ENCODE measurements at places on chromosomes 3 and 15.

GRCh38 chr3:79047581-79047980 is 720.2 kb downstream of the ROBO1 start:
- DNase-seq, result no peak

GRCh38 chr15:81809543-81809942 is 236.3 kb downstream of the MEX3B start:
- DNase-seq, result peak; percentile 43

- no peak for DNase-seq
Measured at GRCh38 chr15:71612869-71613268, 197.5 kb upstream of the NR2E3 start.

DNA sequence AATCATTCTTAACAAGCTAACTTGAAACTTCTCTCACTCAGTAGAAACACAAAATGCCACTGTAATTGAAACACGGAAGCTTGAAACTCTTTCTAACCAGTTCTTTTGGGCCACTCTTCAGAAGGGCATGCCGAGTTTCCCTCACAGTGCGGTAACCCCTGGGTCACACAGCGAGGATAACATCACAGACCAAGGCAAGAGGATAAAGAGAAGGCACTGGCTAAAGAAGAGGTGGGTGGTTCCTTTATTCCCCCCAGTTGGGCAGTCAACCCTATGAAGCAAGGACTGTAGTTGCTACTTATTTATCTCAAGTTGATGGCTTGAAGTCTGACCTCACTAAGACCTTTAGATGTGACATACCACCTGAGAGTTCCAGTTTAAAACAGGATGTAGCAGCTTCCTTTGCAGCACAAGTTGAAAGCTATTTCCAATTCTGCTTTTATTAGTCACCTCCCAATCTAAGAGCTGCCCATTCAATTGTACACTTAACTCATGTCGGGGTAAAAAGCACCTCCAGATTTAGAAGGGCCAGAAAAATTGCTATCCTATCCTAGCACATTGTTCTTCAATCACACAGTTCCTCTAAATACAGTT is 272.4 kb downstream of the TIGIT start:
- DNase-seq, result no peak

DNA sequence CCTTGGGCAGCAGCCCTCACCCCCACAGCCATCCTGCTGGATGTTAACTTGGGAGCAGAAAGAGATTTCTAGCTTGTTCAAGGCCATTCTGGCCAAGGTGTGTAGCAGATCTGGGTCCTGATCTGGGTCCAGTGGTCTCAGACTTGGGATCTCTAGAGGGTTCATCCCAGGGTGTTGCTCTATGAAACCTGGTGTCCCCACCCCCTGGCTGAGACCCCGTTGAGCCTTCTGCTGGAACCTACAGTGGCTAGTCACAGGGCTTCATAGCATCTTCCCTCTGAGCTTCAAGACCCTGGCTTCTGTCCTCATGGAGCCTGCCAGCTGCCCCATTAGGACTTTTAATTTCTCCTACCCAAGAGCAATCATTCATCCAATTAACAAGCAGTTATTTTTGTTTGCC is 64.3 kb downstream of the EPHB1 start:
- DNase-seq, result no peak

- no peak for DNase-seq
Measured at GRCh38 chr15:53434174-53434678, 325.2 kb downstream of the WDR72 start.

- DNase-seq, result peak; percentile 56
Measured at GRCh38 chr15:61195116-61196002, 33.7 kb downstream of the RORA start.

DNA sequence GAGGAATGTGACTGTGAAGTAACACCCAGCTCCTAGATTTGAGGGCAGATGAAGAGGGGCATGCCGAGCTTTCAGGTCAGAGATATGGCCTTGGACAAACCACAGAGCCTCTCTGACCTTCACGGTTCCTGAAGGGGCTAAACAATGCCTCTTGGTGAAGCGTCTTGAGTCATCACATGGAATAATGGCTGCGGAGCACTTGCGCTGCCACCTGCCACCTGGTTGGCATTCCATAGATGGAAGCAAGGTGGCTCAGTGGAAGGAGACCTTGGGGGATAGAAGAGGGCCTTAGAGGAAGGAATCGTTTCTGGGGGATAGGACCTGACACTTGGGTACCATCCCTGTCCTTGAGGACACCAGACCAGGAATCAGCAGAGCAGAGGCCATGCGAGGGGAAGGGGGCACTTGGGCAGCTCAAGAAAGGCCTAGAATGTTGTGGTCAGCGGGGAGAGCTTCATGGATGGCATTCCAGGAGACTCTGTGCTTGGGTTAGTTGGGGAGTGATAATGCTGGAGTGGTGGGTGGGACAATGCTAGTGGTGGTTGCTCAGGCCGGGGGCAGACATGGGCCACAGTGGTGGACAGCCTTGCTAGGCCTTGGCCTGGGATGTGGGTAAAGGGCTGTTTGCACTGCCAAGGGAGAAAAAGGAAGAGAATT is 12.6 kb downstream of the MRAS start:
- DNase-seq, result no peak

- DNase-seq, result no peak
Measured at GRCh38 chr15:27813139-27813538, 286.0 kb downstream of the OCA2 start.

DNA sequence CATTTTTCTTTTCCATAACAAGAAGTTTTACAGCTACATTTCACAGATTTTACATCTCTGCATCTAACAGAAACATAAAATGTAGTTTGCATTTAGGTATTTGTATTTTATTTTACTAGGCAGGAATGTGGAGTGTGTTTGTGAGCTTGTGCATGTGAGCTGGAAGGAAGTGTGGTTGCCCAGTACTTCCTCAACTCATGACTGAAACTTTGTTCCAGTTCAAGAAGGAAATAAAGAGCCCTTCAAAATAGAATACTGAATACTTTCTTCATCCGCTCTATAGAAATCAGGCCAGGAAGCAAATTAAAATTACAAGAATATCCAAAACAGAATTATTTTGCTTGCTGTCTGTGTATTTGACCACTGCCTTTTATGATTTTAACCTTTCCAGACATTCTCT is 81.3 kb downstream of the CHL1 start:
- DNase-seq, result no peak

GRCh38 chr3:177729956-177730681 is 532.8 kb upstream of the TBL1XR1 start:
- DNase-seq, result no peak

DNA sequence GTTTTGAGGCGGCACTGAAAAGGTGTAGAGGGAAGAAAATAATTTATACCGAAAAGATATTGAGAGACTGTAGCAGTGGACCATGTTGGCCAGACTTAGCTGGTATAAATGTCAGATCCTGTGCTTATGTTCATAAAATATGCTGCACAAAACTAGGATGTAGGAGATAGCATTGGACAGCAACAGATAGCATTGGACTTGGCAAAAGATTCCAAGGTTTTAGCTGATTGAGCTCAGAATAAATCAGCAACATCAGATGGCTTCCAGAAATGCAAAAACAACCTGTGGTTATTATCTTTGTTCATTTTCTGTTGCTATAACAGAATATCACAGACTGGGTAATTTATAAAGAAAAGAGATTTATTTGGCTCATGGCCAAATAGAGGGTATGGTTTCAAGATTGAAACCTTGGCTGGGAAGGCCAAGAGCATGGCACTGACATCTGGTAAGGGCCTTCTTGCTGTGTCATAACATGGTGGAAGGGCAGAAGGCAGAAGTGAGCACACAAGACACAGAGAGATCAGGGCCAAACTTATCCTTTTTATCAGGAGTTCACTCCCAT is 34.7 kb downstream of the SLC28A1 start:
- DNase-seq, result no peak

GRCh38 chr3:118628704-118629341 is 405.8 kb downstream of the IGSF11 start:
- peak; percentile 92 for DNase-seq

- DNase-seq, result no peak
Measured at GRCh38 chr3:99253963-99254355, 352.5 kb upstream of the DCBLD2 start.

- peak; percentile 44 for DNase-seq
Measured at GRCh38 chr15:62879770-62880169, 162.8 kb upstream of the TPM1 start.

GRCh38 chr3:42023380-42023779 is 61.5 kb upstream of the ULK4 start:
- no peak for DNase-seq

- DNase-seq, result no peak
Measured at GRCh38 chr3:160049988-160050387, 61.4 kb downstream of the IL12A start.

- DNase-seq, result no peak
Measured at GRCh38 chr3:12299026-12299425, 10.2 kb downstream of the PPARG start.

GRCh38 chr3:169344465-169344864 is 319.0 kb downstream of the MECOM start:
- DNase-seq, result no peak

DNA sequence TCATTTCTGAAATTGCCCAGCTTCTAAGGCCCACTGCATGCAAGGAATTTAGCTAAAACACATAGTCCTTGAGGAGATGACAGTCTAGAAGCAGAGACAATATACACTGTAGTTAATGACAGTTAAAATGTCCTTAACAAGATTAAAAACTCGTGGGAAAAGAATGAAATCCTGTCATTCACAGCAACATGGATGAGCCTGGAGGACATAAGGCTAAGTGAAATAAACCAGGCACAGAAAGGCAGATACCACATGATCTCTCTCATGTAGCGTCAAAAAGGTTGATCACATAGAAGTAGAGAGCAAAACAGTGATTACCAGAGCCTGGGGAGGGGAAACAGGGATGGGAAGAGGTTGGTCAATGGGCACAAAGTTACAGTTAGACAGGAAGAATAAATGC is 36.3 kb upstream of the GOLGA8J start:
- DNase-seq, result no peak

GRCh38 chr3:75224412-75224811 is 439.7 kb upstream of the FRG2C start:
- no peak for DNase-seq

DNA sequence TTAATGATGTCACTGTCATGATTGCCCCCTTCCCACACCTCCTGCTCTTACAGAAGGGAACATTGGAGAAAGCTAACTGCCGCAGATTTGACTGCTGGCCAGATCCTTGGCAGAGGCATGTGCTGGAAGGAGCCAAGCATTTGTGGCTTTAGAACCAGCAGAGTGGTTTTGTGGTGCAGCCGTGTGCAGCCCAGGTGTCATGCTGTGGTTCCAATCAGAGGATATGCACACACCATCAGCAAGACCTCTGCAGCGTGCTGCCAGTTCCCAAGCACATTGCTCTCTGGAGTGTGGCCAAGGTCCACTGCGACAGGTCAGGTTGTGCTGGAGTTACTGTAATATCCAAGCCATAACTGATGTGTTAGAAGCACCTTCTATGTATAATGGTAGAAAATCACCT is 61.6 kb downstream of the OTOL1 start:
- DNase-seq, result no peak

DNA sequence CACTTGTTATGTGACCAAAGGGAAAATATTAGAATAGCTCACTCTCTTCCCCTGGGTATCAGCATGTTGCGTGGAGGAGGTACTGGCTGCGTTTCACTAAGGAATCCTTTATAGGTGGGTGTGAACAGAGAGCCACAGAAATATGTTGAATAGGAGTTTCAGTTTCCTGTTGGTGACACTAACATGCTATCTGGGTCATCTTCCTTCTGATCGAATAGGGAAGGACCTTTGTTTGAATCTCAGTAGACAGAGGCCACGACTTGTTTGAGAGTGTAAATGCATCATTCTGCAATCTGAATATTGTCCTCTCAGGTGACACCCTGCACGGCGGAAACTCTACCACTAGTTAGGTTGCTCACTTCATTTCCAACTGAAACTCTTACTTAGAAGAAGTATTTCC is 157.9 kb upstream of the SLC2A2 start:
- DNase-seq, result no peak

DNA sequence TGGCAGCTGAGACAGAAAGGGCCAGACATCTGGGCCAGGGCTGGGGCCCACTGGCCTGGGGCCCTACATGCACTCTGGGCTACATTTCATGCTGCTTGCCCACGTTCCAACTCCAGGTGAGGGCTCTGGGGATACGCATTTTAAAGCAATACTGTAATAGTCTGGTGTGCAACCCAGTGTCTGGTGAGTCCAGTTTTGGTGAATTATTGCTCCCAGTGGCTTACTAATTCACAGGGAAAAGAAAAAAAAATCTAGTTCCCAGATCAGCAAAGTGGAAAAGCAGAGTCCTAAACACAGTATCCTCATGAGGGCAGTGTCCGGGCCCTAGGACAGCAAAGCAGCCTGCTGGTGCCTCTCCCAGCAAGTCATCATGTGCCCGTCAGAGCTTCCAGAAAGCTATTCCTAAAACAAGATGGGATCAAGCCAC is 82.4 kb downstream of the CCNL1 start:
- DNase-seq, result no peak

DNA sequence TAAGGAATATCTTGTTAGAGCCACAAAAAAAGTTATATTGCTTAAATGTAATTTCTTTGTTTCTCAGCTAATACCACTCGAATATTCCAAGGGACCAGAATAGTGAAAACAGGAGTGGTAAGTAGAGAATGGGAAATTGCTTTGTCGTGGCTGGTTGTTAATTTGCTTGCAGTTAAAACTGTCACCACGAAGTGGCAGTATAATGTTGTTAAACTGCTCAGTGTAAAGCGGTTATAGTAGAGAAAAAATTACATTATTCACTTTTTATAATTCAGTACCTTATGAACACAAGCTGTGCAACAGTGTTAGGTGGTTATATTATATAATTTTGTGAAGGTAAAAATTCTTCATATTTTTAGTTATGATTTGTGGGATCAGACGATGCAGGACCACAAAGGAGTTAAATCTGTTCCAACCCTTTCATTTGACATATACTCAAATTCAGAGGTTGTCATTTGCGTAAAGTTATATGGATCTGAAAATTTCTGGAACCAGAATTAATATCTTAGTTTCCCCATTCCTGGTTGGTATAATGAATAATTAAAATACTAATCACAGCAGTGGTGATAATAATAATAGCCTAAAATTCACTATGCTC is 171.8 kb downstream of the FEZF2 start:
- DNase-seq, result no peak

DNA sequence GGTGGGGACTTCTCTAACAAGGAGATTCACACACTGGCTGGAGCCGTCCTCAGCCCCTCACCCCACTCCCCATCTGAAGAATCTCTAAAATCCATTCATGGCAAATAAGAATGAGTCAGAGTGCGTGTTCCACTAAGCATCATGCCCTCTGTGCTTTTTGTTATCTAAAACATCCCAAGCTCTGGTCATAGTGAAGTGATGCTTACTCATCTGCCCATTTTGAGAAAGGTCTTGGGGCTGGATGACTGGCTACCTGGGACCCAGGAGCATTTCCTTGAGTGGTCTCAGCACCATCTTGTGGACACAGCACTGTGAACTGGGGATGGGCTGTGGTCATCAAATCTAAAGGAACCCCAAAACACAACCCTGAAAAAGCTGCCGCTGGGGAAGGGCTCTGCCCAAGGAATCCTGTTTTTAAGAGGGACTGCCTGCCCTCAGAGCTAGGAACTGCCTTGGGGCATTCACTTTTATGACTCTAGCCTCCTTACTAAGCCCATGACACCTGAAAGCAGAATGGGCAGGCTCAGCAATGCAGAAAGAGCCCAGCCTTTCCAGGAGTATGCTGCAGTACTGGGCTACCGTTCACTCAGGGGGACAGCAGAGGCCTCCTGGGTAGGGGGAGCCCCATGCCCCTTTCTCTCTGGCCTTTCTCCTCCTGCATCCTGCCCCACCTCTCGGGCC is 53.5 kb downstream of the ZBTB38 start:
- no peak for DNase-seq

GRCh38 chr3:22117751-22118346 is 366.8 kb upstream of the ZNF385D start:
- peak; percentile 72 for DNase-seq

All from stomach (tissue), 19 donors.